ENCODE measurements at places on chromosomes 12 and 14.
A peak's percentile ranks its signal among the peaks of the same experiment; 100 is the strongest.

- DNase-seq, result no peak
Observed at GRCh38 chr14:50979941-50980850, 35.9 kb upstream of the PYGL start.

GRCh38 chr12:6201213-6201608, 1.0 kb downstream of the CD9 start:
- no peak for DNase-seq

DNA sequence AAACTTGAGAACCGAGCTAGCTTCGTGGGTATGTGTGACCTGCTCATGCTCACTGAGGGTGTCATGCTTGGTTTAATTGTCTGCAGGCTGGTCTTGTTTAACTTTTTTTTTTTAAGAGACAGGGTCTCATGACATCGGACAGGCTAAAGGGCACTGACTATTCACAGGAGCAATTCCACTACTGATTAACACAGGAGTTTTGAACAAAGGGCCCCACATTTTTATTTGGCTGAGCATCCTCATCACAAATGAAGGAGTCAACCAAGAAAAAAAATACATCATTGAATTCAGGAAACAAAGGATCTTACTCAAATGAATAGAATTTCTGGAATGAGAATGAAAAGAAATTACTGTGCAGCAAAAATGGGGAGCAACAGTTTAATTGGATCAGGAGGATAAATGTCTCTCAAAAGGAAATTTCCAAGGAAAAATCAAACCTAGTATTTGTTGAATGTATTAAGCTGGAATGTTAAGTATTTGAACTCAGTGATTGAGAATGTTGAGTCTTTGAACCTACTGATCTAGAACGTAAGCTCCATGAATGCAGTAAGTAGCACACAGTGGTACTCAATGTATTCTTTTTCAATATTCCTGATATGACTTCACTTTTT, 20.8 kb upstream of the PYROXD1 start:
- no peak for DNase-seq

DNA sequence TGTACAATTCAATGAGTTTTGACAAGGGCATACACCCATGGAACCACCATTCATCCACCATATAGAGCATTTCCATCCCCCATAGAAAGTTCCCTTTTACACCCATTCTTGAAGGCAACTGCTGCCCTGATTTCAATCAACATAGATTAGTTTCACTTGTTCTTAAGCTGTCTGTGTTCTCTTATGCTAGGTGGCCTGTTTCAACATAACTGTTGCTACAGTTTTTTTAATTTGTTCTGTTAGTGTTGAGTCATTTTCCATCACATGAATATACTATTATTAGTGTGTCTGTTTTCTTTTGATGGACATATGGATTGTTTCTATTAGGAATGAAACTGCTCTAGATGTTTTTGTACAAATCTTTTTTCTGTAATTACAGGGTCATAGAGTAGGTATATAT, 123.4 kb downstream of the PTPRQ start:
- DNase-seq, result no peak

GRCh38 chr12:30019366-30020140, 235.8 kb upstream of the TMTC1 start:
- peak; percentile 9 for DNase-seq

GRCh38 chr12:58359084-58359483, 417.7 kb downstream of the ATP23 start:
- DNase-seq, result no peak

DNA sequence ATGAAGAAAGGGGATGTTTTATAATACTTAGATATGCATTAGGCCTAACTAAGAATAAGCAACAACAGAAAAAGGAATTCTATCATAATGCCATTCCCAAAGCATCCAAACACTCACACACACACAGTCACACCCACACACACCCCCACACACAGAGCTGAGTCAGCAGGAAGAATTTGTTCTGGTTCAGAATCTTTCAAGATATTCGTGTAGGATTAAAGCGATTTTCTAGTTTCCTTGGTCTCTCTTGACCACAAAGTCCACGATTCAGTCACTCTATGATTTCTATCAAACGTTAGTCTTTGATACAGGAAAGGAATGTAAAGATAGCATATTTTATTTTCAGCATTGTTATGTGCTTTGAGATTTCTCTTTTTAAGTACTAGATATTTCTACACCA, 382.6 kb upstream of the DCN start:
- no peak for DNase-seq

- no peak for DNase-seq
Observed at GRCh38 chr14:100333827-100334226, 10.7 kb downstream of the SLC25A47 start.

DNA sequence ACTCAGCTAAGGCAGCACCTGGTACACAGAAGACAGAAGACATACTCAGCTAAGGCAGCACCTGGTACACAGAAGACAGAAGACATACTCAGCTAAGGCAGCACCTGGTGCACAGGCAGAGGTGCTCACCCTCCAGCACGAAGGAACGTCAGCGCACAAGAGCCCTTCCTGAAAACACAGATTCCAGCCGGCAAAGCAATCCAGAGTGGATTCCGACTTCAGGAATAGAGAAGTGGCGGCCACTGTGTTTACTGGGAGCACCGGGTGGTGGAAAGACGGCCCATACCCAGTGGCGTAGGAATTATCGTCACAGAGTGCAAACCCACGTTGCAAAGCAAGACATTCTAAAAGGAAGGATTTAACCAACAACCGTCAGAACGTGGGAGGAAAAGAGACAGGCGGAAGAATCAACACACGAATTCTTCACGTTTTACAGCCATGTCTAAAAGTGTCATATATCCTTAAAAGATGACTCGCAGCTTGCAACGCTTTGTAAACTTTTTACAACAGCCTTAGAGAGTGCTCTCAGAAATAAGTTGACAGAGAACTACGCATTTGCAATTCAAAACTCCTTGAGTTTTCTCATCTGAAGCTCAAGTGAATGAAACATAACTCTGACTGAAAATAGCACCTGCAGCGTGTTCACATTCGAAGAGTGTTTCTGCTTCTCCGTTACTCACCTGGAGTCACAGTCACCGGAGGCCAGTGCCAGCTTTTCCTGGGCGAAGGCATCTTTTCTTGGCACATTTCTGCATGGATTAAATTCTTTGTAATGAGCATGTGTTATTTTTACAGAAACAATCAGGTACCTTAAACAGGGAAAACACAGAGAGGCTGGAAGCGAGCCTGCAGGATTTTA, 55.8 kb upstream of the GALNT9 start:
- no peak for DNase-seq

- DNase-seq, result no peak
Observed at GRCh38 chr12:57258977-57259970, 8.3 kb upstream of the STAC3 start.

DNA sequence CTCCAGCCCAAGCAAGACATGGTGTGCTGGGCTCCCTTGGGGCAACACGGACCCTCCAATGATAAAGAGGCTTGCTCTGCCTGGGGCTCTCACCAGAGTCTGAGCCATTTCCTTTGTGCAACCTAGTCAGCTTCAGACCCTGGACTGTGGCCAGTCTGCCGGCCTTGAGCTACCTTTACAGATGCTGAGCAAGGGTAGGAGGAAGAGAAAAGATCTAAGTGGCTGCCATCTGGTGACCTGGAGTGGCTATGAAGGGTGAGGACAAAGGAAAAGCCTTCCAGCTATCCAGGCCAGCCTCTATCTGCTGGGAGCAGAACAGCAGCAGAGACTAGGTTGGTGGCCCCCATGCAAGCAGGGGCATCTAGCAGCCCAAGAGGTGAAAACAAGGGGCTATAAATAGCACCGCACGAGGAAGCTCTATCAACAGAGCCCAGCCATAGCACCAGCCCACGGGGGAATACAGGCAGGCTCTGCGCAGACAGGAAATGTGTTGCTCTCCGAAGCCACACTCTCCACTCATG, 230.1 kb downstream of the FOXN3 start:
- DNase-seq, result no peak

- no peak for DNase-seq
Observed at GRCh38 chr14:51474854-51475253, 176.9 kb upstream of the FRMD6 start.

DNA sequence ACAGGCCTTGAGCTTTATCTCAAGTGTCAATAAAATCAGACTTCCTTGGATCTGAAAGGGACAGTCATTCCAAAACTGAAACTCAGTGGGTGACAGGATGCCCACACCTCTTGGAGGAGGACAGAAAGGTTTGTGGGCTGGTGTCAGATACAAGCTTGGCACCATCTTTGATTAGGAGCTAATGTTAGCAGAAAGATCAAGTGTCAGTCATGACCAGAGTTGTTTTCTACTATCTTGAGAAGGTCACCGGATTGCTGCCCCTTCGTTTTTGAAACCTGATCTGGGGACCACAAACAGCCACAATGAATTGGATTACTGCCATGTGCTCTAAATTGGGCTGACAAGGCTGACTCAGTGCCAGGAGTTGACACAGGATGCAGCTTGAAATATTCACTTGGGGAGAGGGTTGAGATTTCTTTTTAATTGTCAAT, 88.3 kb downstream of the OTOGL start:
- no peak for DNase-seq

DNA sequence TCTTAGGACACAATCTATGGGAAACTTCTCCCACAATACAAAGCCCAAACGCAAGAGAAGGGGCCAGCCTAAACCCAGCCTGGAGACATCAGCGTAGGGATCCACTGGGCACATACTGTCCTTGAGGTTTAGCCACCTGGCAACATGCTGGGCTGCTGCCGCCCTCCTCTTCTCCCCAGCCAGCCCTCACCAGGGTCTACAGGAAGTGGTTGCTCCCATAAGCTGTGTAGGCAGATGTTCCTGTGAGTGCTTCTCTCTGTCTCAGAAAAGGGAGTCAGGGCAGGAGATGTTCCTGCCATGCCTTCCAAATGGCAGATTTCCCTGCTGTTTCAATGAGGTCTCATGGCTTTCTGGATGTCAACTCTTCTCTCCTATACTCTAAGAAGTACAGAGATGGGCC, 241.4 kb downstream of the PCNX1 start:
- no peak for DNase-seq

DNA sequence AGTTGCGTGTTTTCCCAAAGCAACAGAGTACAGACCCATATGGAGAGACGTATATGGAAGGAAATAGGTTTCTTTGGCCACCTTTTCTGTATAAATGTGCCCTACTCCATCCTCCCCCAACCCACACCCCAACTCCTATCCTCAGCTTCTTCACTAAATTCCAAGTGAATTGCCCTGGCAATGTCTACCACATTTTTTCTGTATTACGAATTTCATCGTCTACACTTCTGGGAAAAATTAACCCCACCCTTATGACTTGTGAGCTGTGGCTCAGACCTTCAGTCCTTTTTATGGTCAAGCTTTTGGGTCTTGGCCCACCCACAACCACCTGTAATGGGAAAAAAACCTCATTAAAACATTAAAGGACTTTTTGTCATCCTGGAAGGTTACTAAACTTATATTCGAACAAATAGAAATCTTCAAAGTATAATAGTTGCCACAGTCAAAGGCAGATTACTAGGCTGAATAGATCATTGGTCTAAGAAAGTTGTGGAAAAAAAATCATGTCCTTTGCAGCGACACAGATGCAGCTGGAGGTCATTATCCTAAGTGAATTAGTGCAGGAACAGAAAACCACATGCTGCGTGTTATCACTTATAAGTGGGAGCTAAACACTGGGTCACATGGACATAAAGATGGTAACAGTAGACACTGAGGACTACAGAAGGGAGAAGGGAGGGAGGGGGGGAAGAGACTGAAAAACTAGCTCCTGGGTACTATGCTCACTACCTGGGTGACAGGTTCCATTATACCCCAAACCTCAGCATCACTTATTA, 15.7 kb upstream of the NFKBIA start:
- DNase-seq, result no peak

- no peak for DNase-seq
Observed at GRCh38 chr12:66144791-66145754, 14.5 kb upstream of the LLPH start.

- no peak for DNase-seq
Observed at GRCh38 chr12:121949648-121950397, 31.4 kb downstream of the CFAP251 start.

- no peak for DNase-seq
Observed at GRCh38 chr12:13093191-13093847, 10.1 kb downstream of the GSG1 start.

DNA sequence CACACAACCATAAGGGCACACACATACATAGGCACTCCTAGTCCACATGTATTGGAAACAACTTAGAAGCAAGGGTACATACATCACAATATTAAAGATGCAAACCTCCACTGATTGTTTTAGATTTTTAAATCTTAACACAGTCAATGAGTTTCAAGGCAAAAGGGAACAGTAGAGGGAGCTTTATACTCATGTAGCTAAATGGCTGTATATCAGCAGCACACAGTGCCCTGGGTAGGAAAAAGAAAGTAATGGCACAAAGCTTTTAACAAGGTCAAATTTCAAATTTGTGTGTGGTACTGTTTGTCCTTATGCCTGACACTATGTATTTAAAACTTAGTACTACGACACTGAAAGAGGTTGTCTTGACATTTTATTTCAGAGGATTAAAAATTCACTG, 262.0 kb downstream of the MED13L start:
- no peak for DNase-seq

DNA sequence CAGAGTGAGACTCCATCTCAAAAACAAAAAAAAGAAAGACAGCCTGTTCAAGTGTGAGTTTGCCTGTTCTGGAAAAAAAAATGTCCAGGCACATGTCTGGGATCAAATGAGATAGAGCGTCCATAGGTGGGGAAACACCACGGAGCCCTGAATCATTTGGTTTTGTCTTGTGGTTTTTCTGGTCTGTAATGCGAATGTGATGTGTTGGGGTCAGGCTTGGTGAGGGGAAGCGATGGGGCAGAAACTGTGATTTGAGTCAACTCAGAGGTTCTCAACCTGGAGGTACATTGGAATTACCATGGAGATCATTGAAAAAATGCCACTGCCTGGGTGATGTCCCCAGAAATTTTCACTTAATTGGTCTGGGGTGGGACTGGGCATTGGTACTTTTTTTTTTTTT, 183.9 kb upstream of the PWP1 start:
- no peak for DNase-seq

- DNase-seq, result no peak
Observed at GRCh38 chr12:30201301-30202160, 417.8 kb upstream of the TMTC1 start.

GRCh38 chr12:120895532-120895931, 8.6 kb downstream of the SPPL3 start:
- no peak for DNase-seq

DNA sequence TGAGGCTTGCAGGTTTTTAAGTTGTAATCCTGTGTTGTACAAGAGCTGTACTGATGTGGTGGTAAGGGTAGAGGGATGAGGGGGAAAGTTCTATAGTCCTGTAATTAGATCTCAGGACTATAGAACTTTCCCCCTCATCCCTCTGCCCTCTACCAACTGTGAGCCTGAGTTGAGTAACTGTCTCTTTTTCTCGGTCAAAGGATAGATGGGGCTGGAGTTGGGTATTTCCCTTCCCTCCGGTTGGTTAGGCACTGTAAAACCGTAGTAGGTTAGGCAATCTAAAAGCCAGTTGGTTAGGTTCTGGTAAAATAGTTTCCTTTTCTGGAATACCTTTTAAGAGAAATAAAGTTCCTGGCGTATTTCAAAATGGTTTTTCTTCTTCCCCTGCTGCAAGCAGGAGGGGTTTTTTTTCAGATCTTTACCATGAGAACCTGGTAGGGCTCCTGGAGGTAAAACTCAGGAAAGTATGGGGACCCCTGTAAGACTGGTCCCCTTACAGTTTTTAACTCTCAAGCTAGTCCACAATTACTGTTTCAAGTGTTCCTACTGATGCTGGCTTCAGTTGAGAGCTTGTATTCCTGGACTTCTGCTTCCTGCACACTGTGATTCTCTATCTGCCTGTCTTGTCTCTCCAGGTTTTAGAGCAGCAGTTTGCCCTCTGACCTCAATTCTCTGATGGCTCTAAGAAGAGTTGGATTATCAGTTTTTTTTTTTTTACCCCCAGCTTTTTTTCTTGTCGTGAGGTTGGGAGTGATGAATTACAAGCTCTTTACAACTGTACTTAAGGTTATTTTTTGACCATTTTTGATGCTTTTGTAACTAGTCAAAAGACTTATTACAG, 58.7 kb downstream of the FUT8 start:
- no peak for DNase-seq
